ENCODE measurements at places on chromosomes 2 and 18.

GRCh38 chr2:231673348-231673770 lies 35.0 kb upstream of the PTMA start:
- peak; percentile 32 for DNase-seq

DNA sequence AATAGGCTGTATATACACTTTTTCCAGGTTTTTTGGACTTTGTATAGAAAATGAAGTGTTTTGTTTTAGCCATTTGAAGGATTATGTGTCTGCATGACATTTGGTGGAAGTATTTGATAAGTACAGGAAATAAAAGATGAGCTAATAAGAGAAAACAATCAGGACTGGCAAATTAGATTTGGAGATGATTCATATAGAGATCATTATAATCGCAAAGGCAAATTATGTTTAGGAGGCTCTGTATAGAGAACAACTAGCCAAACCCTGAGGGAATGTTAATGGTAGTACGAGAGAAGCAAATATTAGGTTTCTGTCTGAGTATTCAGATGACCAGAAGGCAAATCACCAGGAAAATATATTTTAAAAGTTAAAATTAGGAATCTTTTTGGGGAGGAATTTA lies 41.7 kb downstream of the PLCL1 start:
- DNase-seq = no peak

GRCh38 chr2:44970846-44971450 lies 29.4 kb downstream of the SIX3 start:
- peak; percentile 59 for DNase-seq

GRCh38 chr2:212424082-212424481 lies 114.5 kb downstream of the ERBB4 start:
- DNase-seq = peak; percentile 15

DNA sequence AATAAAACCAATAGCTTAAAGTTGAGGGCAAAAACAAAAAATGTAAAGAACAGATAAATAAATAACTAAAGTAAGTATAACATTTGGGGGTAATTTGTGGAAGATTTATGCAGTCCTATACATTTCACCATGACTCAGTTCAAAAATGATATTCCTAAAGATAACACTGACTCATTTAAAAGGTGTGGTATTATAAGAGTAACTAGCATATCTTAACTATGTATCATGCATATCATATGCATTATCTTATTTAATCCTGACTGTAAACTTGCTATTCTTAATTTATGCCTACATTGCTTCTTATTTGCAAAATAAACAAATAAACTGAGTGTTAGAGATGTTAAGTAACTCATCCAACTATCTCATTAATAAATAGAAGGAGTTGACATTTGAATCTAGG lies 726.5 kb upstream of the PKDCC start:
- no peak for DNase-seq

GRCh38 chr2:98487806-98488189 lies 43.1 kb downstream of the INPP4A start:
- DNase-seq = peak; percentile 21

DNA sequence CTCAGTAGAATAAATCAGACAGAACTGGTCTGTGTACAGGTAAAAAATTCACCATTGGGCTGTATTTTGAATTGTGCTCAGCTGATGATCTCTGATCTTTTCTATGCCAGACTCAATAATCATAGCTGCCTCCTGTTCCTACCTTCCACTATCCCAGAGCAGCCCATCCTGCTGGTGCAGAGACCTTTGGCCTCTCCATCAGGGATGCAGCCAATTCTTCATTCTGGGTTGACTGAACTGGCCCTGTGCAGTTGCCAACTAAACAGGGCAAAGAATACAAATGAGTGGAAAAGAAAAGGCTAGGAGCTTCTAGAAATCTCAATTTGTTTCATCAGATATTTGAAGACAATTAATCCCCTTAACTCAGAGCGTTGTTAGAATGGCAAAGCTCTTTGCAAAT lies 1781.3 kb upstream of the CELF4 start:
- DNase-seq = no peak

GRCh38 chr2:204885747-204886146 lies 340.5 kb downstream of the PARD3B start:
- DNase-seq = no peak

- DNase-seq = no peak
Observed at GRCh38 chr2:190425221-190425866, 17.2 kb downstream of the MFSD6 start.

GRCh38 chr2:63841254-63842022 lies at the start of gene UGP2:
UGP2 (plus strand) TSS chr2:63841896; CDS start chr2:63842186, 290 bp downstream.
- DNase-seq = peak; percentile 96

DNA sequence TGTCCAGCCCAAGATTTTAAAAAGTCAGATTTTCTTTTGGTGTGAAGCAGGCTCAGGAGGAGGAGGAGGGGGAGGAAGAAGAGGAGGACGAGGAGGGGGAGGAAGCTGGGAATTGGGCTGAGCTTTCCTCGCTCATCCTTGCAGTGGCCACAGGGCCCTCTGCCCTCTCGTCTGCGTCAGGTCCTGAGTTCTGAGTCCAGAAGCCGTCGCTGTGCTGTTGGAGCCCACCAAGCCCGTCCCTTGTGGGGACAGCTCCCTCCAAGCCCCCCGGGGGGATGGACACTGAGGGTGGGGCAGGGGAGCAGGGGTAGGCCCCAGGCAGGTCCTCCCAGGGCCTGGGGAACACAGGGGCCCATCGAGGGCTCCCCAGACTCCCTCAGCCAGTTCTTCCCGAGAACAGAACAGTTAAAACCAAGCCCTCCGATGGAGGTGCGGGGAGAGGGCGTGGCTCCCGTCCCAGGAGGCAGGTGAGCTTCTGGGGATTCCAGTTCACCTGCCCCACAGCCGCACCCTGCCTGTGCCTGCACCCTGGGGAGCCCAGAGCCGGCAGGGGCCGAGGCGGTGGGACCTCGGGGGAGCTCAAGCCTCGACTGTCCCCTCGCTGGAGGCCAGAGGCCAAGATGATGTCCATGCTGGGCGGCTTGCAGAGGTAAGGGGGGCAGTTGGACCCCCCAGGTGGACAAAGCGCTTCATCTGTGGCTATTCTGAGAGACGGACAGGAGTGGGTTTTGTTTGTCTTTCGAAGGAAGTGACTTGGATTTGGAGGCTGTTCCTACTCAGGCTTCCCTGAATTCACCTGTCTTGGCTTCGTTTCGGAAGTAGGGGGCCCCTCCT lies at the start of gene GAL3ST2:
GAL3ST2 (plus strand) TSS at position 487 of the 834 bp plus-strand sequence; CDS start at position 621, 134 bp downstream.
- DNase-seq = no peak

DNA sequence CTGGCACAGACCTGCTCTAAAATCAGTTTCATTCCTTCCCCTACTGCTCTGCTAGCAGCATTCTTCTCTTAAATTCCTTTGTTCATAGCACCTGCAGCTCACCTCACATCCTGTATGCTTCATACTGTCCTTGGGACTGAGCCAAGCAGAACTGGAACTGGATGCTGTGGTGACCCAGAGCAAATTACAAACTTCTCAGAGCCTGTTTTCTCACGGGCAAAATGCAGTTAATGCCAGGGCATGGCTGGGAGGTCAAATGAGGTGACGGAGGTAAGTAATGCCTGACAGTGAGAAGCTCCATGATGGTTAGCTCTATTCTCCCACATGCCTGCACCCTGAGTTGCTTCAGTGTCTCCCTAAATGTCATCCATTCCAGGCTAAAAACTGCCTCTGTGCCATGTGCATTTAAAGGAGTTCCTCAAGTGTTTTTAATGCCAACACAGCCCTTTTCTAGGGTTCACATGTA lies 29.7 kb downstream of the C2orf42 start:
- no peak for DNase-seq

GRCh38 chr2:110157153-110157793 lies 41.7 kb upstream of the MALL start:
- DNase-seq = peak; percentile 62

DNA sequence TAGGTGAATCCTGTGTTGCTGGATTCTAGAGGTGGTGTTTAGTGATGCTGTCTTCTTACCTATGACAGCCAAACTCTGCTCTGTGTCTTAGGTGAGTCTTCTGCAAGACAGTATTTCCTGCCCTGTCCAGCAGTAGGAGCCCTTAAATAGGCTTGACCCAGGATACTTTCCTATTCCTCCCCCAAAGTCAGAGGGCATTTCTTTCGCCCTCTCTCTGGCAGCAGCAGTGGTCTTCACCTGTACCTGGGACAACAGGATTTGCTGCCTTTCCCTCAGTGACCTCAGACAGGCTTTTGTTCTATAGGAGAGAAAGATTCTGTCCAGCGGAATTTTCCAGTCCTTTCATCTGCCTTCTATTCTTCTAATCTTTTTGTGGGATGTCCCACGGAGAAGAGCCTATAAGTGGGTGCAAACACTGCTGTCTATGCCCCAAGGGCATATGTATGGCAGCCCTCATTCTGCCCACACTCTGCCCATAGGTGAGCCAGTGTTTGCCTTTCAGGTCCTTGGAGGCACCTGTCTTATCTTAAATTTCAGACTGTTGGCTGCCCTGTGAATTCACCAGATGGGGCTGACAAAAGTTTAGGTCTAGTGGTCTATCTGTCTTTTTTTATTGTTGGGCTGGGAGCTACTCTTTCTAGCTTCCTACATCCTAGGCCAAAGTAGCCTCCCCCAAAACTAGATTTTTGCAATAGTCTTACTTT lies 177.3 kb upstream of the SPOPL start:
- no peak for DNase-seq

- DNase-seq = no peak
Observed at GRCh38 chr2:78681386-78681785, 344.1 kb upstream of the REG3G start.

Data from fibroblast of lung (primary cell).